ENCODE measurements at places on chromosomes 2 and 18.

DNA sequence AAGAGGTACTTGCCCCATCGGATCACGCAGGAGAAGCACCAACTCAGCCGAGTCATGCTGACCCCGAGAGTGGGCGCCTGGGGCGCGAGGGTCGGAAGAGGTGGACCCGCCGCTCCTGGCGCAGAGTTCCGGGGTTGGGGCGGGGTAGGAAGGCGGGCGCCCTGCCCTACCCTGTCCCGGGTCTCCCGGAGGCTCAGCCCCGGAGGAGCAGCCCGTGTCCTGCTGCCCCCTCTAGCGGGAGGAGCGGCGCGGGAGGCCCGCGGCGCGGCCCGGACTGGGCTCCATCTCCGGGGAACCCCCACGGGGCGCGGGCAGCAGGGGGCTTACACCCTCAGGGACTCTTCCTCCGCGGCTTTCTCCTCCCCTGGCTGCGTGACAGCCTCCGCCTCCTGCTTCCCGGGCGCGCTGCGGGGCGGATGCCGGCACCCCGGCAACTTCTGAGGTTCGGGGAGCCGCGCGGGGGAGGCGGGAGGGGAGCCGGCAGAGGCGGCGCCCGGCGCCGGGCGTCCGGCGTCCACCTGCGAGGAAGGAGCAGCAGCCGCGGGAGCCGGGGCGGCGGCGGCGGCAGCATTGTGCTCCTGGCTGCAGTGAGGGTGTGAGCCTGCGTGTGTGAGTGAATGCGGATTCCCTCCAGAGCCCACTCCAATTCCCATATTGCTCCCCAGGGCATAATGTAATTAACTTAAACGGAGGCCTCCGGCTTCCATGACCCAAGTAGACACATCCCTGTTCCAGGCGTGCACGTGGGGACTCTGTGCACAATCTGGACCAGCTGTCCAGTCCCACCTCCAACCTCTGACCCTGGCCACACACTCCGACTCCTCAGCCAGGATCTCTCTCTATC is 7.6 kb upstream of the TNS1 start:
- DNase-seq, result peak; percentile 4

- no peak for DNase-seq
Measured at GRCh38 chr2:235518322-235519090, 24.7 kb downstream of the AGAP1 start.

GRCh38 chr2:66579186-66580126 is 144.5 kb downstream of the MEIS1 start:
- no peak for DNase-seq

DNA sequence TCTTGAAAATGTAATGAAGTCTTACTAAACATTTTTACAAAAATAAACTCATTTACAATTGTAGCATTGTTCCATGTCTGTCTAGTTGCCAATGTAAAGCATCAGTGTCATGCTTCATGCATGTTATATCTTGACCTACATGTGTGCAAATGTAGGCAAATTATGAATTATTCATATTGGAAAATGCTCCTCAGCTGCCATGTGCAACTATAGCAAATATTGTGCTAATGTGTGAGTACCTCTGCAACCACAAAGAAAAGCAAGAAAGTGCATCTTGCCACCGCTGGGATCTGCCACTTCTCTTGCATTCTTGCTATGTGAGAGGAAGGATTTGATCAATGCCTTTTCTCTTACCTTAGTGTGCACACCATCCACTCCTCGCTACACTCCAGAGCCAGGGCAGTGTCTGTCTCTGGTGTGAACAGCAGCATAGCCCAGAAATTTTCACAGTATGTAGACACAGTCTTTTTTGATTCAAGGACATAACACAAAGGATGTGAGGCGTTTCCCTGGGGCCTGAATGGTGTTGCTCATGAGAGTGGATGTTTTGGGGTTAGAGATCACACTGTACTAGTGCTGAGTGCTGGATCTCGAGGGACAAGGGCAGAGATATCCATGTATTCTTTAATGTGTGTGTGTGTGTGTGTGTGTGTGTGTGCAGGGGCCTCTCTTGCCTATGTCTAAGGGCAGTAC is 47.6 kb upstream of the HAAO start:
- no peak for DNase-seq

Data from activated CD8-positive, alpha-beta memory T cell treated with anti-CD3 and anti-CD28 coated beads for 4 hours (primary cell).